ENCODE measurements at places on chromosomes 12 and 14. TPM values are rescaled to one million over a fixed set of nuclear protein-coding genes. Genes with fewer than 3 reads are reported as not detected.
A peak's percentile ranks its signal among the peaks of the same experiment; 100 is the strongest.

DNA sequence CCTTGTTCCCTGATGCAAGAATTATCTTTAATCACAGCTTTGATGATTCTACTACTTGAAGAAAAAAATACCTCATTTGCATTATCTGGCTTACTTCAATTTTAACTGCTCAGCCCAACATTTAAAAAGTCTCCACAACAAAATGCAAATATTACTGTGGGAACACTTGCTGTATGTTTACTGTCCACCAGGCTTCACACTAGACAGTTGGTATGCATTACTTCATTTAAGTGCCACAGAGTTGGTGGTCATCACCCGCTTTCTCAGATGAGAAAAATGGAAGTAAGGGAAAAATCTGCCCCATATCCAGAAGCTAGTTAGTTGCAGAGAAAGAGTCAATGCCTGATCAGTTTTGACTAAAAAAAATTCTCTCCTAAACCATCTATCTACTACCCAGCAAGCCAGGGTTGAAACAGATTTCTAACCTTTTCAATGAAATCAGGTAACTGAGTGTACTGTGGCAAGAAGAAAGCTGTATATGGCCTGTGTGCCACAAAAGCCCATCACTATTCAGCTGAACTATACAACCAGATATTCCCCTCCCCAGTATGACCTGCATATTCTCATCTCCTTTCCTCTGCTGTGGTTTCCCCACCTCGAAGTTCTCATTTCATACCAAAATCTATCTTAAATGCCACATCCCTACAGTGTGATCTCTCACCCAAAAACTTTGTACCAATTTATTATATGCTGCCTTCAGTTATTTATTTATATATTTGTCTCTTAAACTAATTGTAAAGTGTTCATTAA, 90.3 kb downstream of the ATP2B1 start:
- DNase-seq = no peak

GRCh38 chr14:87199381-87199780, 793.6 kb downstream of the GALC start:
- DNase-seq = no peak

DNA sequence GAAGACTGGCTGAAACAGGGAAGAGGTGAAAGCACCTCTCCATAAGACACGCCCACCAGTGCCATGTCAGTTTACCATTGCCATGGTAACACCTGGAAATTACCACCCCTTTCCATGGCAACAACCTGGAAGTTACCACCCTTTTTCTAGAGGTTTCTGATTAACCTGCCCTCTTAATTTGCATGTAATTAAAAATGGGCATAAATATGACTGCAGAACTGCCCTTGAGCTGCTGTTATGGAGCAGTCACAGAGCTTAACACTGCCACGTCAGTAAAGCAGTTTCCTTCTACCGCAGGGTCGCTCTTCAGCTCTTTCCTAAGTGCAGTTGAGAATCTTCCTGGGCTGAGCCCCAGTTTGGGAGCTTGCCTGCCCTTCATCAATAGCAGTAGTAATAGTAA, 55.2 kb downstream of the RASSF3 start:
- DNase-seq = no peak

DNA sequence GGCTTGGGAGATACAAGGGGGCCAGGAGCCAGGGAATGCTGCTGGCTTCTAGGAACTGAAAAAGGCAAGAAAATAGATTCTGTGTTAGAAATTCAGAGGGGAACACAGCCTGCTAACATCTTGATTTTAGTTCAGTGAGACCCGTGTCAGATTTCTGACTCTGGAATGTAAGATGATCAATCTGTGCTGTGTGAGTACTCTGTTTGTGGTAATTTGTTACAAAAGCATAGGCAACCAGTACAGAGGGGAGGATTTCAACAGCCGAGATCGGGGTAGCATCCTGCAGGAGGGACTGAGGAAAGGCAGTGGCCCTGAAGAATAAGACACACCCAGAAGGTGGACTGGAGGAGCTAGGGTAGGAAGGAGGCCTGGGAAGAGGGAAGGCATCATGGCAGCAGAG, 410.0 kb upstream of the CCDC196 start:
- no peak for DNase-seq

DNA sequence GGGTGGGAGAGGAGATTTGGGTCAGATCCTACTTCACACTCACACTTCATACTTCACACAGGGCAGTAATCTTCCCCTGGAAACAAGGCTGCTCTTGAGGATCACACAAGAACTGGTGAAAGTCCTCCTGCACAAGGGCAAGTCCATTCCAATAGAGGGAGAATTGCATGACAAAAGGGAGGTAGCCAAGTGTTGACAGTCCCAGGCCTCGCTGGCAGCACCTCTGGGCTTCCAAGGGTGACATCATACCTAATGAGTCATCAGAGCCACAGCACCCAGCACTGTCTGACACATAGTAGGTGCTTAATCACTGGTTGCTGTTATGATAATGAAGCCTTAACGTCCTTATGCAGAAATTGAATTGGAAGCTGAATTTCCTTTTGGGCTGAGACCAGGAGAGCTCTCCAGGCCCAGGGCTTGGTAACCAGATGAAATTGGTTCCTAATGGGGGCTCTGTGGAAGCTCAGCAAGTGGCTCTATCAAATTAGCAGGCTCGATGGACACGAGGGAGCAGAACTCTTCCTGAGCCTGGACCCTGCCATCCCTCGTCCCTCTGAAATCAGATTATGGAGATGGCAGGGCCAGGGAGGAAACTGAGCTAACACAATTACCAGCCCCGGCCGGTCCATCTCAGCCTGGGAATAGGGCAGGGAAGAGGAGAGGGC, 58.8 kb upstream of the ACTN1 start:
- no peak for DNase-seq

- no peak for DNase-seq
Observed at GRCh38 chr12:117933545-117933944, 35.2 kb downstream of the KSR2 start.

GRCh38 chr12:102691773-102692555, 211.6 kb upstream of the IGF1 start:
- no peak for DNase-seq

DNA sequence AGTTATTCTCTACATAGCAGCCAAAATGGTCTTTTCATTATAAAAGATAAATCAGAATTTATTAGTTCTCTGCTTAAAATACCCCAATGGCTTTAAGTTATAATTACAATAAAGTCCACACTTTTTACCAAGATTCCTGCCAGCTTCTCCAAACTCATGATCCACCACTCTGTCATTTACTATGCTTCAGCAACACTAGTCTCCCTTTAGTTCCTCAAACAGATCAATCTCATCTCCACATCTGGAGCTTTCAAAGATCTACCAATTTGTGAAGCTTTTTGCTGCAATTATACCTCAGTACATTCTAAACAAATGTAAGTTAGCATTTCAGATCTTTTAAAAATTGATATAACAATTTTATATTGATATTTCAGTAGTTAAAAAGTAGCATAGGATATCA, 24.9 kb downstream of the CATSPERB start:
- no peak for DNase-seq

DNA sequence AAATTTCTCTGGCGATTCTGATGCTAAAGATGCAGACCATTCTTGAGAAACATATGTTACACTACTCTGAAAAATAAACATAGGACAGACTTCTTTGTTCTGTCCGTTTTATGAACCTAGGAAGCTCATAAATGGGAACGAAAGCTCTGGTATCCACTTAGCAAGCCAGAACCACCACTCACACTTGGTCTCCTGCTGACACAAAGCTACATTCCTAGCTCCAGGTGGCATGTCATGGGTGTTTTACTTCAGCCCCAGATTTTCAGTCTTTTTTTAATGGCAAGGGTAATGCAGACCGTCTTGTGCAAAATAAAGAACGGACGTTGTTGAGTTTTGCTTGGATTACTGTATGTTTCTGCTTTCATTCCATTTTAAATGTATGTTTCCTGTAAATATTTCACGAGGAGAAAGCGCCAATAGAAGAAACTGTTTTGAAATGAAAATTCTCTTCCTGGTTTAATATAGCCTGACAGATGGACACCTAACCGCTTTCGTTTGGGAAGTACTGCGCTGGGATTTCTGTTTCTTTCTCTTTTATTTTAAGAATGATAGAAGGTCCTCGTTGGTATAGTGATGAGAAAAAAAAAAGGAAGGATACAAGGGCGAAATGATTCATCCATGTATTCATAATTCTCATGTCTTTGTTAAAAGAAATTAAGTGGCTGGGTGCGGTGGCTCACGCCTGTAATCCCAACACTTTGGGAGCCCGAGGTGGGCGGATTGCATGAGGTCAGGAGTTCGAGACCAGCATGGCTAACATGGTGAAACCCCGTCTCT, 871 bp upstream of the COQ5 start:
- DNase-seq = no peak

GRCh38 chr12:109999649-109999971, 380 bp downstream of the ANKRD13A start:
- DNase-seq = peak; percentile 69

GRCh38 chr12:98275131-98275475, 240.3 kb upstream of the TMPO start:
- DNase-seq = no peak

- no peak for DNase-seq
Observed at GRCh38 chr14:30159374-30159773, 231.7 kb upstream of the PRKD1 start.

DNA sequence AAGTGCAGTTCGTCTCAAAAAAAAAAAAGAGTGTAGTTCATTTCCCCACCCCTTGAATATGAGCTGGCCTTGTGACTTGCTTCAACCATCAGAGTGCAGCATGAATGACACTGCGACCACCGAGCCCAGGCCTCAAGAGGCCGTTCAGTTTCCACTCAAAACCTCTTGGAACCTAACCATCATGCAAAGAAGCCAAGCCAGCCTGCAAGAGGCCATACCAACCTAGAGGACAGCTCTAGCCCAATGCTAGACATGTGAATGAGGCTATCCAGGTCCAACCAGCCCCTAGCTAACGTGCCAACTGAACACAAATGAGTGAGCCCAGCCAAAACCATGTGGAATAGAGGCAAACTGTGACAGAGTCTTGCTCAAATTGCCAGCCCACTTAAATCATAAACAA, 29.7 kb downstream of the R3HDM2 start:
- no peak for DNase-seq

DNA sequence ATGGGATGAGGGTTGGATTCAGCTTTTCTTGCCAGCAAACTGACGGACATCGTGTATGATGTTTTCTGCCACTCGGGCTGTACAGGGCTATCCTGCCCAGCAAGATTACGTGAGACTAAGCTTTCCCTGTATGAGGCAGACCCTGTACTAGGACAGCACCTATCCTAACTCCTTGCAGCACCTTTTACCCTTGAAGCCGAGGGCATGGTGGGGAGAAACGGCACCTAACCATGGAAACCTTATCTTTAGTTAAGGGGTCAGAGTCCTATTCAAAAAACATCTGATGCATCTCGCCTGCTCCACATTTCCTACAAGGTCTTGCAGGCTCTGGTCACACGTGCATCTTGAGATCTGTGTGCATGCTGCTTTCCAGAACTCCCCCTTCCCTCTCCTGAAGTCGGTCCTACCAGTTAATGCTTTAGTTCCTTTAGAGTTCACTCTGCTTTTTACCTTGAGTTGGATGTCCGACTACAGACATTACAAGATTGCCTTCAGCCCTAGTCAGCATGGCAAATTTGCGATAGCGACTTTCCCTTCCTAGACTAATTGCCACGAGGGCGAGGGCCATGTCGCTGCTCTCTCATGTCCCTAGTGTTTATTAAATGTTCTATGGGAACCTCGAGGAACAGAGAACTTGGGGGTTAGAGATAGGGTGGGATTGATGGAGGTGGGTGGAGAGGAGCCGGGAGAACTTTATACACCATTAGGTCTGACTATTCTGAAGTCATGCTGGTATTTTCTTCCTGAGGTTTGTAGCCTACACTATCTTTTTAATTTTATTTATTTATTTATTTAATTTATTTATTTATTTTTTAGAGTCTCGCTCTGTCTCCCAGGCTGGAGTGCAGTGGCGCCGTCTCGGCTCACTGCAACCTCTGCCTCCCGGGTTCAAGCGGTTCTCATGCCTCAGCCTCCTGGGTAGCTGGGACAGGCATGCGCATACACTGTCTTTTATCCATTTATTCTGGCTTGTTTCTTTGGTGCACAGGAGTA, 6.6 kb downstream of the RAN start:
- DNase-seq = no peak

ZC2HC1C gene
- 2.5 TPM for total RNA-seq

PTPN6 gene
- 35.0 TPM for total RNA-seq

GPRC5D gene
- total RNA-seq = not detected

TSFM gene
- 14.6 TPM for total RNA-seq

KIF5A gene
- 5.6 TPM for total RNA-seq

CSRP2 gene
- total RNA-seq = 28.8 TPM

Measured in sciatic nerve (tissue), 2 donors.